ENCODE measurements at places on chromosomes 5 and 9.

- DNase-seq, result no peak
Measured at GRCh38 chr5:29550523-29550922, 1643.0 kb upstream of the CDH6 start.

DNA sequence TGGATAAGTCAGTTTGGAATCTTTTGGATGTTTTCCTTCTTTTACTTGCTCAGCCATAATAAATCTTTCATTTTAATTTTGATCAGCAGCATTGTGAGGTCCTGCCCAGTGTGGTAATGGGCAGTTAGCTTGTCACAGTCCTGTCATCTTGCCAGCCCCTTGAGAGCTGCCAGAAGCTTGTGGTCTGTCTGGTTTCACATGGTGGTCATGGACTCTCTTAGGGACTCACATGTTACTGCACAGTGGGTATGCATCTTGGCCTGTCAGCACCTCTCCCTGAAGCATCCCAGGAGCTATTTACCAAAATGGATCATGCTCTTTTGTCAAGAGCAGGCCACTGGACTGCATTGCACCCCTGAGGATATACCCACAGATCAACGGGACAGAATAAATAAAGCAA is 60.3 kb downstream of the DAPK1 start:
- DNase-seq, result no peak

DNA sequence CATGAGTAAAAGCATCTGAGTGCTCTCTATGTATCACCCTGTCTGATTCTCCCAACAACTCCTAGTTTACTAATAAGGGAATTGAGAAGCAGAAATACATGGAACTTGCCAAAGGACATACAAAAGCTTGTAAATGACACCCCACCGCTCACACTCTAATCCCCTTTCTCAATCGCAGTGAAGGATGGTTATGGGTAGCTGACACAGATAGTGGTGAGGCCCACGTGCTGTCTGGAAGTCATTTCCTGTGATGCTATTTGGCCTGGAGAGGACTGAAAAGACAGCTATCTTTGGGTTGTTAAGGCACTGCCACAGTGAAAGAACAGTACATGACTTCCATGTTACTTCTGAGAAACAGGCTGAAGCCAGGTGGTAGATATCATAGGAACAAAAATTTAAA is 117.0 kb downstream of the GLIS3 start:
- DNase-seq, result no peak

- DNase-seq, result no peak
Measured at GRCh38 chr9:101139082-101139481, 110.6 kb downstream of the PLPPR1 start.

- DNase-seq, result no peak
Measured at GRCh38 chr9:131484051-131484445, 18.7 kb upstream of the POMT1 start.

DNA sequence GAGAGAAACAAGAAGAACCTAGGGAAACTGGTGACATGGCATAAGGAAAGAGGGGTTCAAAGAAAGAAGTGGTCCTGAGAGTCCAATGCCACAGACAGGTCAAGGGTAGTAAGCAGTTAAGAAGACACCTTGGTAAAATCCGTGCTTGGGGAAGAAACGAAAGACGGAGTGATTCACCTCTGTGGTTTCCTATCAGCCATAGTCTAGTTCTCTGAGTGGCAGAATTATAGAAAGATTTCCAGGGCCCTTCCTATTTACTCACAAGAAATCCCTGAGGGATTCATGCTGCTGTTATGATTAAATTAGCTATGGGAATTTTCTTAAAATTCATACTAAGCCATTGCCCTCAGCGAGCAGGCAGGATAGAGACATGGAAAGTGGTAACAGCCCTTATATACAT is 31.7 kb downstream of the IL33 start:
- no peak for DNase-seq

DNA sequence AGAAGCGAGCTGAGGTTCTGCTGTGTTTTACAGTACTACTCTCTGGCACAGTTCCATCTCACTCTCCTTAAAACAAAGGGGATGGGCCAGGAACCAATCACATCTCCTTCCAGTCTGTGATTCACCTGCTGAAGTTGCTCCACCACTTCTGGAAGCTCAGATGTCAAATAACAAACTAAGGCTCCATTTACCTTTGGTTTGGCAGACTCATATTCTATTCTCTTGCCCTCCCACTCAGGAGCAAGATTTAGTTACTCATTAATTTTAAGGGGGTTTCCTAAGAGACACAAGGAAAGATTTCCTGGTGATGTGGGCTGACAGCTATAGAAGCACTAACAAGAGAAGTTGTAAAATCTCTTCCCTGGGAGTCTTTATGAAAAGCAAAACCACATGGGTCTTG is 37.8 kb upstream of the KIF2A start:
- no peak for DNase-seq

DNA sequence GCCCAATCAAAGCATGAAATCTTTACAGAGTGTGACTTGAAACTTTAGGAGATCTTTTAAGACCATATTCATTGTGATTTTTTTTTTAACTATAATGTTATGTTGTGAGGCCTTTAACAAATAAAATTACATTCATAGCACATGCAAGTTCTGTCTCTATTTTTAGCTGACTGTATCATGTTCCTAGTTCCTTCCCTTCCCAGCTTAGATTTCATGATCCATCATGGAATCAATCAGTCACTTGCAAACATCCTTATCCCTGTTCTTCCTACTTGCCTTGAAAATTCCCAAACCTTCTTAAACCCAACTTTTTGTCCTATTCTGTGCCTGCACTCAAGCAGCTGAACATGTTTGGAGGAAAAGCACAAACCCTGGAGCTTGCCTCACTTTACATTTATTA is 141.8 kb downstream of the DMXL1 start:
- no peak for DNase-seq

DNA sequence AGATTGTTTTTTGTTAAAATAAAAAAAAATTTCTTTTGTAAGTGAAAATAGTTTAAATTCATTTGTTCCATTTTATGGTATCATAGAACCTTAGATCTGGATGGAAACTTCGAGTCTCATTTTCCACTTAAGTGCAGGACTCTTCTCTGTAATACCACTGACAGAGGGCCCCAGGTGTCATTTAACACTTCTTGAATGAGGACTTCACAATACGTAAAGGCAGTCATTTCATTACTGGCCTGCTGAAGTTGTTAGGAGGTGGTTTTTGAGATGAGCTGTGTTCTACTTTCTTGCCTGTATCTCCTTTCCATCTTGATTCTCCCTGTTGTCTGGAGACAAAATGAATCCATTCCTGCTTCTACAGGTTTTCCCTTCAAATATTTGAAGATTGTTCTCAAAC is 455.3 kb downstream of the DMRT2 start:
- no peak for DNase-seq

DNA sequence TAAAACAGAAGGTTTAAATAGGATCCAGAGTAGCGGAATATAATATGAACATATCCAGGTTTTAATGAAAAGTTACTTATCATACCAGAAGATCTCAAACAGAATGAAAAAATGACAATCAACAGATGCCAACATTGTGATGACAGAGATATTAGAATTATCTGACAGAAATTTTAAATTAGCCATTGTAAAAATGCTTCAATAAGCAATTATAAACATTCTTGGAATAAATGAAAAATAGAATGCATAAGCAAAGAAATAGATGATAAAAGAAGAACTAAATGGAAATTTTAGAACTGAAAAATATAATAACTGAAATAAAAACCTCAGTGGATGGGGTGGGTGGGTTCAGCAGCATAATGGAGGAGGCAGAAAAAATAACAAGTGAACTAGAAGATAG is 37.2 kb downstream of the ZMAT2 start:
- DNase-seq, result no peak

DNA sequence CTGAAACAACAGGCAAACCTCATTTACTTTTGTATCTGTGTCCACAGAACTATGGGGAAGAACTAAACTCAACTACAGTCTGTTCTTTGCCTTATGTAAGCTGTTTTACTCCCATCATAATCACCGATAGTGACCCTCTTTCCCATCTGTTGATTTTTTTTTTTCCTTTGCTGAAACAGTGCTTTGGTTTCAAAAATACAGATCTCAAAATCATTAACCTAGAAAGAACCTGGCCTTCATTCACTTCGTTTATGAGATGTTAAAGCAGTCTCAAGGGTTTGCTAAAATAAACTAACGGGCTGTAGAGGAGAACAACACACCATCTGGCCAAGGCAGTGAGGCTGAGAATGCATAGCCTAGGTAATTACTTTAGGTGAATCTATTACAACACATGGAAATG is 706.6 kb upstream of the ZNF608 start:
- DNase-seq, result no peak

- DNase-seq, result no peak
Measured at GRCh38 chr5:178284996-178285395, 52.4 kb upstream of the PHYKPL start.

DNA sequence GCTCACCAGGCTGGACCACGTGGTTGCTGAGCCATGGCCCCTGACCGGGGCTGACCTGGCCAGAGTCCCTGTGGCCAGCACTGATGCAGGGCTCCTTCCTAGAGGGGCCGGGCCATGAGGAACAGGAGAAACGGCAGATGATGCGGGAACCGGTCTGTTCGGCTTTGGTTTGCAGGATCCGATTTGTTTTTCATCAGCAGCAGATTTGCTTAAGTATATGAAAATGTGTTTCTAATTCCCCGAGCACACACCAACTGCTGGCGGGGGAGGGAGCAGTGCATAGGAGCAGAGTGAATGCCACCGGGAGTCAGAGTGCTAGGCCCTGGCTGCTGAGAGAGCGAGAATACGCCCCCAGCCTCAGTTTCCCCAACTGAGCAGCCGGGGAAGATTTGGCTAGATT is 13.6 kb downstream of the NTNG2 start:
- no peak for DNase-seq

DNA sequence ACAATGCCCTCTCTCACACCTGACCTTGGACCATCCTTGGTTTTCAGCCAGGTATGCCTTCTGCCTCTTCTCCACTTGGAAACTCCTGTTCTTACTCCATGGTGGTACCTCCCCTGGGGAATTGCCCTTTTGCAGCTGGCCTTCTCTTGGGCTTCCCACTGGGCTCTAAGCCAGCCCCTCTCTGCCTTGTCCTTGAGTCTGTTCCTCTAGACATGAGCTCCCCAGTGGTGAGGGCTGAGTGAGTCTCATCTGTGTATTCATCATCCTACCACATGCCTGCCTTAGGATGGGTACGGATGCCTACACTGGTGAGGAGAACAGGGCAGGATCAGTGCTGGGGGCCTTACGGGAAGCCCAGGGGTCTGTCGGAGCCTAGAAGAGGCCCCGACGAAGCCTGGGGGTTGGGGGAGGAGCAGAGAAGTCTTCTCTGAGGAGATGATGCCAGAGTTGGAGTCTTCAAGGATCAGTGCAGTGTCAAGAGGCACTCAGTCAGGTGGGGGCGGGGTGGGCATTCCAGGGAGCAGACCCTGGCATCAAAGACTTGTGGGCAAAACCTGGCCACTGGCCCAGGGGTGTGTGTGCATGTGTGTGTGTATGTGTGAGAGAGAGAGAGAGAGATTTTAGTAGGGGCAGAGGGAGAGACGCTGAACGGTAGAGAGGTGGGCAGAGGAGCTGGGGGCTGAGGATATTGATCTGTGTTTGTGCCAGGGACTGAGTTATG is 5.2 kb upstream of the CRB2 start:
- DNase-seq, result no peak

GRCh38 chr9:91758491-91758981 is 191.5 kb downstream of the ROR2 start:
- peak; percentile 65 for DNase-seq

- no peak for DNase-seq
Measured at GRCh38 chr5:107736638-107737037, 65.9 kb upstream of the EFNA5 start.

DNA sequence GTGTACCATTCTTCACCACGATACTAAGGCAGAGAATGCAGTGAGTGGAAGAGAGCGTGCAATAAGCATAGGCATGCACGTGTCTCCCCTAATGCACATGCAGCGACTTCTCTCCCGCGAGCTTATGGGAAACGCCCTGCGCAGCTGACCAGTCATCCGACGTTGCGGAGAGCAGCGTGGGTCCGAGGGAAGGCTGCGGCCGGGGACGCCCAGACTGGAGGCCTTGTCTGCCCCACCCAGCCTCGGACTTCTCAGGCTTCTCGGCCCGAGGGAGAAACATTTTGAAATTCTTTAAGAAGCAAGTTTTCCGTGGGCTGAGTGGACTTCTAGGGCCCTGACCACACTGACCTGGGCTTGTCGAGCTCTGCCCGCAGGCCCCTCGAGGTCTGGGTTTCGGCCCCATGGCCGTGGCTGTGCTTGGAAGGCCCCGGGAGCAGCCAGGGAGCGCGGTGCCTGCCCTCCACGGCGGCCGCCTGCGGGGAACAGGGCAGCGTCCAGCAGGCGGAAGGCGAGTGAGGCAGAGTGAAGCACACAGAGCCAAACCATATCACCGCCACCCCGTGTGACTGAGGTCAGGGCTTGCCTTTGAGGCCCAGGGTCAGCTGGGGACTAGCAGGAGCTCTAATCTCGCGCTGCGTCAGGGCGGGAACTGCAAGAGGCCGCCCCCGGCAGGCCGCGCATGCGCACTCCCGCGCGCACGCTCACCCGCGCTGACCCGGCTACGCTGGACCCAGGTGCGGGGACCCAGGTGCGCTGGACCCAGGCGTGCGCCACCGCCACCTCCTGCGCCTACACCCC is 60.0 kb upstream of the IRX1 start:
- DNase-seq, result no peak

- DNase-seq, result no peak
Measured at GRCh38 chr5:119897537-119898370, 268.4 kb downstream of the FAM170A start.

GRCh38 chr9:105832096-105832710 is 137.9 kb downstream of the TMEM38B start:
- no peak for DNase-seq

DNA sequence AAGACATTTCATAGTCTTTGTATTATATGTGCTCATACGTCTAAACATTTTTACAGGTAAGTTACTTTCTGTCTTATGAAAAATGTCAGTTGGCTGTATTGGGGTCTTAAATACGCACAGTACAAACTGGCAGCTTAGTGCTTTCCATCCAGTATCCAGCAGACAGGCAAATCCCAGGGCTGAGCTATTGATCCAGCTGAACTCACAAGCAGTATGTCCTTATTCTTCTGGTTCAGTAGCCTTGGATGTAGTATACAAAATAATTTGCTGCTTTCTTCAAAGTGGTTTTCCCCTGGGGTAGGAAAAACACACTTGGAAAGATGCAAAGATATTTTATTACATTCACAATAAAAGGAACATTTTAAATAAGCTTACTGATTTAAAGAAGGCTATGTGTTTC is 617.2 kb downstream of the NR2F1-AS1 start:
- no peak for DNase-seq

GRCh38 chr9:14271093-14271673 is 42.8 kb downstream of the NFIB start:
- no peak for DNase-seq

DNA sequence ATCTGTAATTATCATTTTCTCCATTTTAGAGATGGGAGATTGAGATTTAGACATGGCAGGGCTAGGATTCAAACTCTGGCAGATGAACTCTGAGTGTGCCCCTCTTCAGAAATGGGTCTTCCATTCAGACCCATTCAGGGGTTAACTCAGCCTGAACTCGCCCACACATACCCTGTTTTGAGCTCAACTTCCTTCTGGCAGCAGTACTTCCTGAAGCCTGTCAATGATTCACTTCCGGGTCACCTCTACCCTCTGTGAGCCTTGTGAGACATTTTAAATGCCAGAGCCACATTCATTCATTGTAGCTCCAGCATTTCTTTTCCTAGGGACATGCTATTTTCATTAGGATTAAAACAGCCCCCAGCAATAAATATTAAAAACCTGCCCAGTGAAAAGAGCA is 209.3 kb upstream of the SLC24A2 start:
- DNase-seq, result no peak

- DNase-seq, result no peak
Measured at GRCh38 chr9:133956520-133957076, 35.5 kb downstream of the VAV2 start.

- no peak for DNase-seq
Measured at GRCh38 chr9:79559495-79560181, 12.1 kb upstream of the TLE4 start.

GRCh38 chr9:72856972-72857623 is 95.8 kb downstream of the ALDH1A1 start:
- DNase-seq, result peak; percentile 31

All from GM10248 (cell line).